Right hindlimb (tissue), 1 donor: ENCODE measurements at places on chromosomes 16 and 17.

- DNase-seq, result no peak
Observed at GRCh38 chr16:69225121-69225520, 38.2 kb downstream of the SNTB2 start.

- DNase-seq, result no peak
Observed at GRCh38 chr17:37786481-37786880, 41.6 kb upstream of the HNF1B start.

- no peak for DNase-seq
Observed at GRCh38 chr17:4590981-4591453, 6.7 kb downstream of the SMTNL2 start.

- DNase-seq, result no peak
Observed at GRCh38 chr17:2595716-2596115, 2.3 kb downstream of the PAFAH1B1 start.

- no peak for DNase-seq
Observed at GRCh38 chr17:53627511-53627910, 195.2 kb upstream of the KIF2B start.

DNA sequence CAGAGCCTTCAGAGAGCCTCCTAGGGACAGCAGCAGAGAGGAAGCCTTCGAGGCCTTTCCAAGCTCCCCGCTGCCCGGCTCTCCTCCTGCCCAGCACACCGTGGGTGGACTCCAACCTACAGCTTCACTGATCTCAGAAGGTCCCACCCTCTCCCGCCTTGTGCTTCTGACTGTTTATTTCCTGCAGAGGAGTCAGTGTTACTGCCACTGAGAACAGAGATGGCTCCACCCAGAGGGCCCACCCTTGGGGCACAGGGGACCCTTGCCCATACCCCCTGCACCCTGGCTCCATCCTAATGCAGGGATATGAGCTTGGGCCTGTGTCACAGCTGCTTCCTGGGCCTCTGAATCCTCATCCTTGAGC is 52.8 kb upstream of the TOB1 start:
- no peak for DNase-seq

DNA sequence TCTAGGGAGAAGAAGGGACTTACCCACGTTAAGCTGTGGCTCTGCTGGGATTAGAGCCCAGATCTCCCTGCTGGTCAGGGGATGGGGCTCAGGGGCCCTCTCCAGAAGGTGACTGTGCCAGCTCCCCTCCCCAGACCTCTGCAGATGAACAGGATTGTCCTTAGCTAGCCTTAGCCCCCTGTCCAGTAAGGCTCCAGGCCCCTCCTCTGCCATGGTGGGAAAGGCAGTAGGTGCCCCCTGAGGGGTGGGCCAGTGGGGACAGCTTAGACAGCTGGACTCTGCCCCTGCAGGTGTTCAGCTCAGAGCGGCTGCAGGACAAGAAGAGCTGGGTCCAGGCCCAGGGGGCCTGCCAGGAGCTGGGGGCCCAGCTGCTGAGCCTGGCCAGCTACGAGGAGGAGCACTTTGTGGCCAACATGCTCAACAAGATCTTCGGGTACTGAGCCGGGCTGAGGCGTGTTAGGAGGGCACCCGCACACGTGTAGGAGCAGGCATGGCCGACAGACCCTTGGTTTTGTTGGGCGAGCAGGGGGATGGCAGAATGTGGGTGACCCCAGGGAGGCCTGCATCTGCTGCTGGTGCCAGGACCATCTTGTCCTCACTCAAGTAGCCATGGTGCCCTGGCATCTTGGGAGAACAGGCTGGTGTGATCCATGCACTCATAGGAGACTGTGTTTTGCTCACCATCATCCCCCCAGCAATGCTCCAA is 50.9 kb downstream of the MRC2 start:
- no peak for DNase-seq

GRCh38 chr16:89606006-89606405 is 7.4 kb upstream of the DPEP1 start:
- no peak for DNase-seq

- DNase-seq, result no peak
Observed at GRCh38 chr16:74165566-74166080, 131.0 kb upstream of the PSMD7 start.

- DNase-seq, result peak; percentile 76
Observed at GRCh38 chr17:74862108-74862901, 2.6 kb upstream of the GRIN2C start.

DNA sequence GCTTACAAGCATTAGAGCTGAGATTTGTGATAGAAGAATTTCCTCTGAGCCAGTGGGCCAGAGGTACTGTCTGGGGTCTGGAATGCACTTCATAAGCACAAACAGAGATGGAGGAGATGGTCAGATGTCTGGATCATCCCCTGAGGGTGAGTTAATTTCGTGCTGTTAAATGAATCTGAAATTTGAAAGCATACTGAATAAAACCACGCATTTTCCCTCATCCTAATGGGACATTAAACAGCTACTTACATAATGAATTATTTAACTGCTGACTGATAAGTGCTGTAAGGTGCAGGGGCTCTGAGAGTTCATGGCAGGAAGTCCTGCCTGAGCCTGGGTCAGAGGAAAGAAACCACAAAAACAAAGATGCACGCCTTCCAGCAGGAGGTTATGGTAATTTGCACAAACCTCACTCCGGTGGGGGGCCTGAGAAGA is 136.3 kb upstream of the XYLT1 start:
- no peak for DNase-seq

GRCh38 chr17:72419866-72420774 is 299.3 kb downstream of the SOX9 start:
- DNase-seq, result no peak

- DNase-seq, result no peak
Observed at GRCh38 chr16:685967-686366, 1.8 kb upstream of the JMJD8 start.

- DNase-seq, result no peak
Observed at GRCh38 chr16:87535855-87536794, 43.3 kb upstream of the ZCCHC14 start.

DNA sequence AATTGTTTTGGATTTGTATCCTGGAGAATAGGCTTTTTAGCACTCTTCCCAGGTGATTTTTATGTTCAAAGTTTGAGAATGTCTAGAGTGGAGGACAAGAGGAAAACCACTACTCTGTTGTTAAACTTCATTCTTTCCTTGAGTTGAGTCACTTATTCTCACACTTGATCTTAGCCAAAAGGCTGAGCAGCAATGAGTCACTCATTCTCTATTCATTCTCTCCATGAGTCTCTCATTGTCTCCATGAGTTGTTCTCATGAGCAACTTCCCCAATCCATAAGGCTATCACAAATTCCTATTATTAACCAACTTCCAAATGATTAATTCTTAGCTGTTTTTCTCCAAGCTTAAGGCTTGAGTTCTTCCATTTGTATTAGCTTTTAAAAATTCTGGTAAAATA is 1393.3 kb downstream of the CDH8 start:
- DNase-seq, result no peak

DNA sequence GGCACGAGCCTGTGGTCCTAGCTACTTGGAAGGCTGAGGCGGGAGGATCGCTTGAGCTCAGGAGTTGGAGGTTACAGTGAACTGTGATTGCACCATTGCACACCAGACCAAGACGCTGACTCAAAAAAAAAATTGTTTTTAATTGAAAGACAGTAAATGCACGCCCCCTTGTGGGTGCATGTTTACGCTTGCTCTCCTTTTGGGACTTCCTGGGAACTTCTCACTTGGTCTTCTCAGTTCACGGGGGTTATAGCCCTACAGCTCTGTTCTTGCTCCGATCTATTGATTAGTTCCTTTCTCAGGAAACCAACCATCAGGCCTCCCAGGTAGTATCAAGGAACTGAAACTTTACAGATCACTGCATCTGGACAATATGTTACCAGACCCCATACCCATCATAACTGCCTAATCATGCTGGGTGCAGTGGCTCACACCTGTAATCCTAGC is 14.2 kb upstream of the RIPOR1 start:
- DNase-seq, result peak; percentile 70

GRCh38 chr16:60648290-60648689 is 1387.9 kb downstream of the CDH8 start:
- DNase-seq, result no peak

- DNase-seq, result no peak
Observed at GRCh38 chr17:56785405-56785804, 48.3 kb downstream of the C17orf67 start.

- DNase-seq, result no peak
Observed at GRCh38 chr16:83803811-83804210, 4.0 kb upstream of the HSBP1 start.

GRCh38 chr16:23079675-23080301 is 69.5 kb downstream of the USP31 start:
- no peak for DNase-seq

GRCh38 chr17:43873091-43873490 is 26.1 kb downstream of the CD300LG start:
- DNase-seq, result no peak

- DNase-seq, result peak; percentile 92
Observed at GRCh38 chr17:64263000-64263766, at the start of gene TEX2. TEX2 (minus strand) TSS chr17:64263260; CDS start chr17:64214217, 49,043 bp downstream.

DNA sequence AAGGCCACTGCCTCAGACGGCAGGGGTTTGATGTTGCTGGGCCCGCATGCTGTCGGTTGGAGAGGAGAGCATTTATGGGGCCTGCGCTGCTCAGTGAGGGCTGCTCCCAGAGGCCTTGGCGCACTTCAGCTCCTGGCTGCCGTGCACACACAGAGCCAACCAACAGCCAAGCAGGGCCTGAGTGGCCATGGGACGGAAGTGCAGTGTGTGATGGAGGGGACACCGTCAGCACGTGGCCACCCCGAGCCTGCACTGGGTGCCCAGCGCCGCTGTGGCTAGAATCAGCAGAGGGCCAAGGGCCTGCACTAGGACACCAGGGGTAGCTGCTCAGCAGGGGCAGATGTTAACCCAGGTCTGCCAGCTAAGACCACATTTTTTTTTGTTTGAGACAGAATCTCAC is 21.8 kb downstream of the KLHL36 start:
- DNase-seq, result no peak

GRCh38 chr17:41678411-41678906 is 10.2 kb upstream of the EIF1 start:
- DNase-seq, result no peak

DNA sequence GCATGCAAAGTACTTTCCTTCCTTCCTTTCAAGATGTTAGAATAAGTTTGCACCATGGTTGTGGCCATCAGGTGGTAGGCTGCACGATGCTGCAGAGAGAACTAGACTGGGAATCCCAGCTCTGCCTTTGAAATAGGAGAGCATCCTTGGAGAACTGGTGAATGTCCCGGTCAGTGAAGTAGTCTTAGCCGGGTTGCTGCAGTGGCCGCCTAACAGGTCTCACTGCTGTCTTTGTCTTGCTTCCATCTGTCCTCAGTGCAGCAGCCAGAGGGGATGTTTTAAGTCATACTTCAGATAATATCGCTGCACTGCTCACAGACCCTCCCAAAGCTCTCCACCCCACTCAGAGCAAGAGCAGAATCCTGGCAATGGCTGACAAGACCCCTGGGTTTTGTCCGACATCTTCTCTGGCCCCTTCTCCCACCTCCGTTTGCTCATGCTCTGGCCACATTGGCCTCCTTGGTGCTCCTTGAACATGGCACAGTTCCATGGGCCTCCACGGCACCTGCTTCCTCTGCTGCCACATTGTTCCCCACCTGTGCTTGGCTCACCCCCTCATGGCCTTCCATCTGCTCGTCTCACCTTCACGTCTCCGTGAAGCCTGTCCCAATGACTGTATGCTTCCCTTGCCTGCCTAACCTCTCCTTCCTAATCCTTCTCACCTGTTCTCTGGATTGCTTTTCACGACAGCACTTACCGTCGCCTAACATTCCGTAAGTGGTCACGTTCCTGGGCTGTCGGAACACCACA is 439.8 kb downstream of the UTP18 start:
- no peak for DNase-seq

DNA sequence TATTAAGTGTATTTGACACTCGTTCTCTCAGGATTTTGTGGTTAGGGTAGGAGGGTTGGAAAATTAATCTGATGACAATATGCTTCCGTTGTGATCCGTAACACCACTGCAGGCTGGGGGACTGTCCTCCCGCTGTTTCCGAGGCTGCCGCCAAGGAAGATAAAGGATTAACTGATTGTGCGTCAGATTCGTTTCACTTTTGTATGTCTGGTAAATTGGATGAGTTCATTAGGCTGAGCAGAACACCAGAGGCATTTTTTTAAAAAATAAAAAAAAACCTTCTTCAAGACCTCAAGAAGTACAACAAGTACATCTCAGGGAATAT is 486.7 kb upstream of the SALL1 start:
- no peak for DNase-seq
